ENCODE measurements at places on chromosomes 2 and 18.

DNA sequence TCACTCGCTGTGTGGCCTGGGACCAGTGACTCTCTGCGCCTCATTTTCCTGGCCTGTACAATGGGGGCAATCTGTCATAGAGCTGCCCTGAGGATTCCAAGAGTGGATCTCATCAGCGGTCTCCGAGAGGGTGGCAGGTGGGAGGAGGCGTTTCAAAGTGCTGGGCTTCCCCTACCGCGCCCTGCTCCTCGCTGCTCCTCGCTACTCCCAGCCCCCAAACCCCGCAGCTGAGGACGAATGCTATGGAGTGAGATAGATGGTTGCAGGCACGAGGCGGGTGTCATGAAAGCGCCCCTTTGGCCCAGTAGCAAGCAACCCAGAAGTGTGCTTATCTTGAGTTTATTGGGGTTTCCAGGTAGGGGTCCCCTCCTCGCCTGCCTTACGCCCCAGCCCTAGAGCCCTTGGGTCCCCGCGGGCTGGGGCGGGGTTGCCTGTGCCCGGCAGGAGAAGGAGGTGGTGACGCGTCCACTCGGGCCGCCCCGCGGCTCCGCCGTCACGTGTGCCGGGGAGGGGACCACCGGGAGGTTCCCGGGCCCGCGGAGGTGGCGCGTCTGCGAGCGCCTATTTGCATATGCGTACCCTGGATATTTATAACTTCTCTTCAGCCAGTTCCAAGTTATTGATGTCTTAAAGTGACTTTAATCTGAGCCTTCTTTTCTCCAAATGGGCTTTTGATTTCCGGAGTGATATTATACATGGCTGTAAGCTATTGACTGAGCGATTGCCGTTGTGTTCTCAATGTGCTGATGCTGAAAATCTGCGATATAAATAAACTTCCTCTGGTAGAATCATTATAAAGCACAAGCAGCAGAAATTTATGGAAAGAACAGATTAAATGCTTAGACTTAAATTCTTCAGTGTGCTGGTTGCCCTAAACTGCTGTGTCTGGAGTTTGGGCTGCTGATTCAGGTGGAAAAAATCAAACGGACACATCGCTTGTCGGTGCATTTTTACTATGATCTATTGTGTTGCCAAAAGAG, 263.7 kb downstream of the ATAD2B start:
- DNase-seq, result no peak

DNA sequence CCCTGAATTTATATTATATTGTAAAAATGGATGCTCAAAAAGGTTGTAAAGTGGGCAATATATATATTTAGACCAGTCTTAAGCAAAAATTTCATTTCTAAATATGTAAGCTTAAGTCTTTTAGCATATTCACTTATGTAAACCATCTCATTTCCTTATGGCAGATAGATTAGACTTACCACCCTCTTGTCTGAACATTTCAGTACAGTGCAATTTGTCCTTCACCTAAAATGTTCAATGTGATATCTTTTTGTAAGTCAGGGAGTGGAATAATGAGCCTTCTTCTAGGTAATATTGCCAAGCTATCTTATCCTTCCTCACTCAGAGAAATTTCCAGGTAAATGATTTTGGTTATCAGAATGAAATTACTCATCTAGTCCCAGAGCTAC, 92.3 kb downstream of the KLF7 start:
- DNase-seq, result no peak

GRCh38 chr2:31335921-31336585, 78.5 kb downstream of the XDH start:
- DNase-seq, result no peak

DNA sequence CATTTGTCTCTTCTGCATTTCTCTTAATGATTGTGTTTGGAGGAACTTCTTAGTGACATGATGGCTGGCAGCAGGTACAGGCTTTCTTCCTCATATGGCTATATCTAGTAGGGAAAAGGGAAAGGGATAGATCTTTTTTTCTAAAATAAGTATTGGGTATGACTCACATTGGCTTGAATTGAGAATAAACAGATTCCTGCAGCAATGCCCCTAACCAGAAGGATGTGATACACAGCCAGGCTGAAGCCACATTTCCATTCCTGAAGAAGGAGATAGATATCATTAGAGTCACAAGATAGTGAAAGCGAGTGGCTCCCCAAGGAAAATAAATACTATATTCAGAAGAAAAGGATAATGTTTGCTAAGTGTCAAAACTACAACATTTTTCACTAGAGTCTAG, 61.1 kb downstream of the VWC2L start:
- no peak for DNase-seq

GRCh38 chr2:42725657-42726056, 38.3 kb downstream of the OXER1 start:
- DNase-seq, result no peak

GRCh38 chr2:20516646-20517341, 69.9 kb downstream of the RHOB start:
- DNase-seq, result no peak

GRCh38 chr2:235390108-235390815, 103.6 kb upstream of the AGAP1 start:
- DNase-seq, result peak; percentile 96

- no peak for DNase-seq
These were observed 47.6 kb upstream of the SH3RF3 start for GRCh38 chr2:109081374-109081773.

DNA sequence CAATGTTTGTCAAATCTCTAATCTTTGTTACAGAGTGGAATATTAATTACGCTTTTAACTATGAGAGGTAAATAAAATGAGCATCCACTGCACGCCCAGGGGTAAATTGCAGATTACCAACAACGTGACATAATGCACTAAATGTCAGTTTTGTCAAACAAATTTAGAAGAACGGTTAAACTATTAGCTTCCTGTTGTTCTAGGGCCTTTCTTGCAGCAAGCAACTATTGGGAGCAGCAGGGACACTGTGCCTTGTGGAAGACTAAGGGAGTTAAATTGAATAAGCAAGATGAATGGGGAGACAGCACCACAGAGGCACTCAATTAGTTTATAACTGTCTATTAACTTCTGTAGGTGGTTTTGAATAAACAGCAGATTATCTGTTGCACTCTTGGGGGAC, 391.0 kb upstream of the RAB12 start:
- no peak for DNase-seq

DNA sequence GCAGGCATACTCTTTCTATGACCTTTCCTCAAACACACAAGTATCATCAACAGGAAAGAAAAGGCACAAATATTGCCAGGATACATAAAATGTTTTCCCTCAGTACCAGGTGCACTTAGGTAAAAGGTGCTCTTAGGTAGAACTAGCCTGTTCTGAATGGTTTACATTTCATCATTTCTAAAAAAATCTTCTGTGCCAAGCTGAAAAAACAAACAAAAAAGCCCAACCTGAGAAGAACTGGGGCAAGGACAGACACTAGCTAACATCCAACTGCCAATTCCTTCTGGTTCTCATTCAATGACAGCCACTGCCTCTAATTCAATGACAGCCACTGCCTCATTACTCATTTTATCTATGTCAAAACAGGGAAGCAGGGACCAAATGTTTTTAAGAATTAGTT, 68.5 kb downstream of the SPIRE1 start:
- no peak for DNase-seq

- DNase-seq, result no peak
These were observed 6.7 kb downstream of the IL1R1 start for GRCh38 chr2:102149243-102149642.

DNA sequence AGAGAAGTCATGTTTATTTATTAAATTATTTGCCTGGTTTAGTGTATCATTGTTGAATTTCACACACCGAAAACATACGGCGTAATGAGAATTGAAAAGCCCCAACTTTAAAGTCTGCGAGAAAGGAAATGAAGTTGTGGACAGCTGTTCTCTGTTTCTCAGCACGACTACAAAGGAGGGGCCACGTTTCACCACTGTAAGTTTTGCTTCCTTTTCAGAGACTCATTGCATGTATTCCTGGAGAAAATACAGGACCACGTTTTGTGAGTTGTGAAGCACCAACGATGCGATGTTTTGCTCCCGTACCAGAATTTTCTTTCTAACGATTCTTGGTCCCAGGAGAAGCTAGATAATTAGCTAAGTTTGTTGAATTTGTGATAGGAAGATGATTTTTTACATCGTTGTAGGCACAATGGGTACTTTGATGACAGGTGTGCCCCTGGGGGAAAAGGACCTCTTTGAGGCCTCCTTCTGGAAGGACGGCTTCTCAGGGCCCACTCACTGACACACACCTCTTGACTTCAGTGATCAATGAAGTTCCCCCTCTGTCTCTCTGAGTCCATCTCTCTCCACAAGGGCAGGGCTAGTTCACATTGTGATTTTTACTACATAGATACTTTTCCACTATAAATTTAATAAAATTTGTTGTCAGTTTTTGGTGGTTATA, 23.7 kb upstream of the ACKR3 start:
- peak; percentile 67 for DNase-seq

GRCh38 chr2:214410918-214411554, at the start of gene VWC2L:
Gene VWC2L, plus strand, starts transcription at chr2:214411054. Its CDS starts 3,140 bp downstream, at chr2:214414194.
- DNase-seq, result peak; percentile 71

GRCh38 chr2:198775737-198776136, 682.0 kb downstream of the SATB2 start:
- DNase-seq, result no peak

GRCh38 chr2:197952540-197953202, 148.3 kb downstream of the PLCL1 start:
- DNase-seq, result no peak

- no peak for DNase-seq
These were observed 87.3 kb downstream of the PDK1 start for GRCh38 chr2:172643142-172643541.

GRCh38 chr2:17915099-17915498, 36.6 kb downstream of the KCNS3 start:
- DNase-seq, result no peak

DNA sequence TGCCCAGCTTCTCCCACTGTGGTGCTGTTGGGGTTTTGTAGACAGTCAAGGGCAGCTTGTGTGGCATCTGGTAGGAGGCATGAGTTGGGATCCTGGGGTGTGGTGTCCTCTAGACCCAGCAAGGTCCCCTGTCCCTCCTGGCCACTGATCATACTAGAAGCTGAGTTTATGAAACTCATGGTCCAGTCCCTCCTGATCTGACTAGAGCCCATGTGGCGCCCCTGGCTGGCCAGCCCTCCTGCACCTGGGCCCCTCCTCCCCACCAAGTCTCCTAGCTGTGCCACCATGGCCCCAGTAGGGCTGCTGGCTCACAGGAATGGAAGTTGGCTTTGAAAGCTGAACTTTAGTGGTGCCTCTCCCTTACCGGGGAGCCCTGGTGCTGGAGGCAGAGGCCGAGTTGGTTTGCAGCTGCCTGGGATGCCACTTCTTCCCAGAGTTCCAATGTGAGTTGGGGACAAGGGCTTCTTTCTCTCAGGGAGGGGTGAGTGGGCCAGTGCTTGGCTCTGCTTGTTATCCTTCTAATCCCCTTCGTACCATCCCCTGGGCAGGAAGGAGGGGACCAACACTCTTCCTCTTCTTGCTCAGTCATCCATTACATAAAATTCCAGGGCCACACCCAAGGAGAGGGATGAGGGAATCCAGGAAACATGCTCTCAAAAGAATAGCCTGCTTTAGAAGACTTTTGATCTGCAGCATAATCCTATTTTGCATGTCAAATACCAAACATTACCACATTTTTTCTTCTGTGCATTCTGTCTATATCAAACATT, 37.5 kb upstream of the HAAO start:
- no peak for DNase-seq

DNA sequence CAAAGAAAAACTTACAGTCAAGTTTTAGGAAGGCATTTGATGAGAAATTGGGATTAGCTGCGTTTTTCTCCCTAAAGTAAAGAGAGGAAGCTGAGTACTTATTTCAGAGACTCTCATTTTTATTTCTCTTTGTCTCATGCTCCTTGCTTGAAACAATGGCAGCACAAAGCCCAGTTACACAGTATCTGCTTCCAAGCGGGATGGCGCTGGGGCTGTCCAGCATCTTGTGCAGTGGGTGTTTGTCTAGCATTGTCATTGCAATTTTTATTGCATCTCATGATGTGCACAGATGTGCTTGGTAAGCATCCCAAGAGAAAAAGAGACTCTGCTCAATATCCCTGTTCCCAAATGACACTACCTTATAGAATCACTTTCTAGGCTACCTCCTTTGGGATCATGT, 102.8 kb upstream of the ZNF521 start:
- no peak for DNase-seq

DNA sequence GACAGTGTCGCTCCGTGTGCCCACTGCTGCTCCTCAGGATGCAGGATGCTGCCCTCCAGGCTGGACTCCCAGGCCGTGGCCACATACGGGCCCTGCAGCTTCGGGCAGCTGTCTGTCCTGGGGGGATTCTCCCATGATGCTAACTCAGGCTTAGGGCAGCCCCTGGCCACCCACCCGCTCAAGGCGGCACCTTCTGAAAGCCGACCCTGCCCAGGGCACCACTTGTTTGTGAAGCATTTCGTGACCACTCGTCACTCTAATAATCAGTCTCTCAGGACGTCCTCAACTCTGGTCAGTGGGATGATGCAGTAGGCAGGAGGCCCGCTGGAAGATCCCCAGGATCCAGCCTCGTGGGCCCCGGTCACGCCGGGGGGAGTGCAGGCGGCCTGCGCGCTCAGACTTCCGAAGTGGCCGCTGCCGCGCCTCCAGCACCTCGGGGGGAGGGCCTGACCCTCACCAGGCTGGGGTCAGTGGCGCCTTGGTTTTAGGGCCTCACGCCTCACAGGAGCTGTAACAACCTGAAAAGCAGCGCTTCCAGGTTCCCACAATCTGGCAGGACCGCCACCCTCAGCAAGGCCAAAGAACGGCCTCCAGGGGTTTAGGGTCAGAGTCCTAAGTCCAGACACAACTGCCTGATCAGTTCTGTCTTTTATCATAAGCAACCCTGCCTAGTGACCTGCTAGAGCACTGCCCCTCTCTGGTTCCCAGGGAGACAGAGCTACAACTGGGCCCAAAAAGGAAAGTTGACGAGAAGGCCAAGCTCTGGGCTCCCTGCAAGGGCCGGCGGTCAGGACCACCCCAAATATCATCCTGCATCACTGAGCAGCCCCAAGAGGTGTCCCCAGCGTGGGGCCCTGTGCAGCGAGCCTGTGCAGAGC, 53.0 kb downstream of the EIPR1 start:
- no peak for DNase-seq

DNA sequence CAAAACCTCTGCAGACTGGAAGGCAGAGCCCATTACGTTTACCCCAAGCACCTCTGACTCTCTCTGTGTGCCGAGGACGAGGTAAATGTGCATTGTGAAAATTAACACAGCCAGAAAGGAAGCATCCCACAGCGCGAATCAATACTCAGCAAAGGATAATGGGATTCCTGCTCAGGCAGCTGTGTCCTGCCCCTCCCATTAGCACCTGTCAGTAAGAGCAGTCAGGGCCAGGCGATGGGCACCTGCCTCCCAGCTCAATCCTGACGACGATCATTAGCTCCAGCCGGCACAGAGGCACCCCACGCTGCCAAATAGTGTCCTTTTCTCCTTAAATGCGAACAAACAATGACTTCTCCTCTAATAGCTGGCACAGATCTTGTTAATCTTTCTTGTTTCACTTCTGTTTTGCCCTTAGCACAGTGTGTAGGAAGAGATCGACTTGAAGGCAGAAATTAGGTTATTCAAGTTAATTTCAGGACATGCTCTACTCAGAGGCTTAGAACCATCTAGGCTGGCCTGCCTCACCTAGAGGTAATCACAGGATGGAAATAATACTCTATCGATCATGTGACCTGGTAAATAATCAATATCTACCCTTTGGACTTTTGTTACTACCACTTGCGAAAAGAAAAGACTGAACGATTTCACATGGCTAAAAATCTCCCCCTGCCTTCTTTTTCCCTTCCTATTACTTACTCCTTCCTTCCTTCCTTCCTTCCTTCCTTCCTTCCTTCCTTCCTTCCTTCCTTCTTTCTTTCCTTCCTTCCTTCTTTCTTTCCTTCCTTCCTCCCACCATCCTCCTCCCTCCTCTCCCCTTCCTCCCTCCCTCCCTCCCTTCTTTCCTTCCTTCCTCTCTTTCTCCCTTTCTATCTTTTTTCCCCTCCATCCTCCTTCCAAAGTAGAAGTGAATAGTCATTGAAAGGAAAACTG, 487.9 kb upstream of the ID2 start:
- no peak for DNase-seq

All from MM.1S (cell line).